ENCODE measurements at places on chromosomes 7 and 10. TPM values are rescaled to one million over a fixed set of nuclear protein-coding genes. Genes with fewer than 3 reads are reported as not detected.

- peak; percentile 29 for DNase-seq
- H3K27ac ChIP-seq = peak overlapping the region; percentile 29
- peaks cover 9% of the 10 kb centered on the region for H3K4me1 ChIP-seq
- no peaks in the 10 kb centered on the region for H3K27me3 ChIP-seq
Observed at GRCh38 chr10:110067960-110068770, 60.4 kb downstream of the ADD3 start.

- H3K4me1 ChIP-seq = no peaks in the 10 kb centered on the region
- no peak overlapping the region for H3K27ac ChIP-seq
- no peaks in the 10 kb centered on the region for H3K27me3 ChIP-seq
- no peak for DNase-seq
Observed at GRCh38 chr10:60456053-60456452, 66.4 kb upstream of the ANK3 start.

GRCh38 chr7:155728116-155728515 is 83.7 kb downstream of the RBM33 start:
- H3K4me3 ChIP-seq = no peak overlapping the region
- no peak overlapping the region for H3K27ac ChIP-seq
- peaks cover 5% of the 10 kb centered on the region for H3K4me1 ChIP-seq

- H3K27me3 ChIP-seq = no peaks in the 10 kb centered on the region
- H3K4me1 ChIP-seq = no peaks in the 10 kb centered on the region
- DNase-seq = no peak
- H3K4me3 ChIP-seq = no peak overlapping the region
- H3K36me3 ChIP-seq = no peaks in the 10 kb centered on the region
Observed at GRCh38 chr10:127262606-127263005, 66.2 kb upstream of the INSYN2A start.

GRCh38 chr10:64036321-64036930 is 515.2 kb downstream of the REEP3 start:
- no peak for DNase-seq
- no peak overlapping the region for H3K4me3 ChIP-seq
- no peaks in the 10 kb centered on the region for H3K27me3 ChIP-seq
- no peak overlapping the region for H3K27ac ChIP-seq
- H3K36me3 ChIP-seq = no peaks in the 10 kb centered on the region

GRCh38 chr7:22712999-22713398 is 14.0 kb upstream of the IL6 start:
- no peak for DNase-seq
- no peak overlapping the region for H3K4me3 ChIP-seq
- no peaks in the 10 kb centered on the region for H3K27me3 ChIP-seq
- H3K27ac ChIP-seq = no peak overlapping the region
- no peaks in the 10 kb centered on the region for H3K4me1 ChIP-seq

- no peaks in the 10 kb centered on the region for H3K36me3 ChIP-seq
- H3K4me1 ChIP-seq = peaks cover 15% of the 10 kb centered on the region
- peak overlapping the region; percentile 79 for H3K27ac ChIP-seq
- H3K4me3 ChIP-seq = peak overlapping the region; percentile 97
- H3K27me3 ChIP-seq = peaks cover 53% of the 10 kb centered on the region
- peak; percentile 74 for DNase-seq
Observed at GRCh38 chr10:22319980-22320558, 830 bp upstream of the BMI1 start.

- peak; percentile 47 for DNase-seq
- H3K27me3 ChIP-seq = no peaks in the 10 kb centered on the region
- H3K4me3 ChIP-seq = no peak overlapping the region
- H3K27ac ChIP-seq = no peak overlapping the region
- no peaks in the 10 kb centered on the region for H3K4me1 ChIP-seq
Observed at GRCh38 chr7:140326116-140326928, 72.0 kb downstream of the SLC37A3 start.

DNA sequence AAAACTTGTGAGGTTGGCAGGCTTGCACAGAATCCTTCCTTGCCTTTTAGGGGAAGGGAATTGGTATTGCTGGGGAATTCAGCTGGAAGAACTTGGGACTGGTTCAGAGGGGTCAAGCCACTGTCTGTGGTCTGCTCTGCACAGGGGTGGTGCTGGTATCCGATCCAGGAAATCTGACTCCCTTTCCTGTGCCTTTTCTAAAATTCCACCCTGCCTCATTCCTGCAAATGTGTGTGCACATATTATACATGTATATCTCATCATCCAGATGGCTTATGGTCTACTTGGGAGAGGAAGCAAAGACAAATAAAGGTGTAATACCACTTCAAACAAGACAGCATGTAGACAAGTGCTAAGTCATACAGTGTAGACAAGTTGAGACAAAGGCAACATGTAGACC is 14.3 kb downstream of the UBTD1 start:
- H3K4me1 ChIP-seq = no peaks in the 10 kb centered on the region
- H3K36me3 ChIP-seq = no peaks in the 10 kb centered on the region
- H3K27me3 ChIP-seq = no peaks in the 10 kb centered on the region
- DNase-seq = no peak
- H3K27ac ChIP-seq = no peak overlapping the region

DNA sequence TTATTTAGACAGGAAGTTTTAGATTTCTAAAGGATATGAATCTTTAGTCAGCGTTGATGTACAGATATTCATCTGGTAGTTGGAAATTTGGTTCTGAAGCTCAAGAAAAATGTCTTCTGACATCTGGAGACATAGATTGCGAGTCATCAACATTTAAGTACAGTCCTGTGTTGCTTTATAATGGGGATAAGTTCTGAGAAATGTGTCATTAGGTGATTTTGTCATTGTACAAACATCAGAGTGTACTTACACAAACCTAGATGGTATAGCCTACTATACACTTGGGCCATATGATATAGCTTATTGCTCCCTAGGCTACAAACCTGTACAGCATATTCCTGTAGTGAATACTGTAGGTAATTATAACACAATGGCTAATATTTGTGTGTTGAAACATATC is 49.6 kb upstream of the UBN2 start:
- no peaks in the 10 kb centered on the region for H3K27me3 ChIP-seq
- H3K4me3 ChIP-seq = no peak overlapping the region
- no peak overlapping the region for H3K27ac ChIP-seq
- DNase-seq = no peak

DNA sequence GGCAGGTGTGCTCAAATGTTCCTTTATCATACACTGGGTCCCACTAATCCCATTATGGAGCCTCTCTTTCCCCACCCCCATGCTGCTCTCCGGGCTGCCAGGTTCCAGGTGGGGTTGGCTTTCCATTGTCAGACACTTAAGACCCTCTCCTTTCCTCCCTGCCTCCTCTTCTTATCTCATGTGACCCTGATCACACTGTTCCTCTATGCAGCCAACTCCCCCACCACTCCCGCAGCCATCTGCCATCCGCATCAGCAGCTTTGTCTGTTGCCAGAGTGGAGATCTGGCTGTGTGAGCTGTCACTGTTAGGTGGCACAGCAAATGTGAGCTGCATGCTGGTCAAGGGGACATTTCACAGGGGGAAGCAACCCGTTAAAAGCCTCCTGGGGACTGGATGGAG is 391.4 kb downstream of the TNS3 start:
- no peak overlapping the region for H3K4me3 ChIP-seq
- H3K27me3 ChIP-seq = no peaks in the 10 kb centered on the region
- H3K27ac ChIP-seq = no peak overlapping the region
- H3K4me1 ChIP-seq = no peaks in the 10 kb centered on the region
- DNase-seq = no peak

- H3K4me3 ChIP-seq = peak overlapping the region; percentile 74
- H3K36me3 ChIP-seq = no peaks in the 10 kb centered on the region
- no peaks in the 10 kb centered on the region for H3K27me3 ChIP-seq
- H3K4me1 ChIP-seq = peaks cover 30% of the 10 kb centered on the region
- DNase-seq = peak; percentile 23
Observed at GRCh38 chr7:130912082-130912861, 178.3 kb upstream of the KLF14 start.

DNA sequence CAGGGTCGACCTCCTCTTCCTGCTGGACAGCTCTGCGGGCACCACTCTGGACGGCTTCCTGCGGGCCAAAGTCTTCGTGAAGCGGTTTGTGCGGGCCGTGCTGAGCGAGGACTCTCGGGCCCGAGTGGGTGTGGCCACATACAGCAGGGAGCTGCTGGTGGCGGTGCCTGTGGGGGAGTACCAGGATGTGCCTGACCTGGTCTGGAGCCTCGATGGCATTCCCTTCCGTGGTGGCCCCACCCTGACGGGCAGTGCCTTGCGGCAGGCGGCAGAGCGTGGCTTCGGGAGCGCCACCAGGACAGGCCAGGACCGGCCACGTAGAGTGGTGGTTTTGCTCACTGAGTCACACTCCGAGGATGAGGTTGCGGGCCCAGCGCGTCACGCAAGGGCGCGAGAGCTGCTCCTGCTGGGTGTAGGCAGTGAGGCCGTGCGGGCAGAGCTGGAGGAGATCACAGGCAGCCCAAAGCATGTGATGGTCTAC is 46.9 kb downstream of the VWA2 start:
- H3K4me3 ChIP-seq = no peak overlapping the region
- no peak for DNase-seq
- H3K27me3 ChIP-seq = no peaks in the 10 kb centered on the region

GRCh38 chr10:68302871-68303270 is 29.0 kb upstream of the HNRNPH3 start:
- no peaks in the 10 kb centered on the region for H3K27me3 ChIP-seq
- no peaks in the 10 kb centered on the region for H3K36me3 ChIP-seq
- no peaks in the 10 kb centered on the region for H3K4me1 ChIP-seq
- no peak overlapping the region for H3K4me3 ChIP-seq

GRCh38 chr7:111172564-111173257 is 81.8 kb downstream of the LRRN3 start:
- H3K27me3 ChIP-seq = no peaks in the 10 kb centered on the region
- H3K4me1 ChIP-seq = no peaks in the 10 kb centered on the region
- H3K27ac ChIP-seq = no peak overlapping the region
- DNase-seq = no peak

GRCh38 chr10:27558612-27559020 is 54.5 kb downstream of the RAB18 start:
- H3K36me3 ChIP-seq = no peaks in the 10 kb centered on the region
- H3K4me1 ChIP-seq = no peaks in the 10 kb centered on the region
- peak; percentile 51 for DNase-seq
- H3K4me3 ChIP-seq = no peak overlapping the region
- H3K27ac ChIP-seq = no peak overlapping the region

DNA sequence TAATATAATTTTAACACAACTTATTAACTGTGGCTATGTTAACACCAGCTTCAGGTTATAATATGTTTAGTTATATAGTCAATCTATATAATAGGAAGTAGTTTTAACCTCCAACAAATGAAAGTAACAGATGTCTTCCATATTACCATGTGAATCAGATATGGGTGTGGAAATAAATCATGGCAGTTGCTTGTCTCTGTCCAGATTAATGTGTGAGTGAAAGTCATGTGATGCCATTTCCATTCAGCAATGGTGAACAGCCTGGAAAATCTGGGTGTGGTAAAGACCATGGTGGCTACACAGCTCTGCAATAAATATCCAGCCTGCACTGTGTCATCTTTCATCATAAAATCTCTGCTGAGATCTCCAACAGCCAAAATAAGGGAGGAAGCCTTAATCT is 27.8 kb downstream of the HEPACAM2 start:
- H3K27ac ChIP-seq = no peak overlapping the region
- H3K27me3 ChIP-seq = peaks cover 2% of the 10 kb centered on the region
- H3K4me3 ChIP-seq = no peak overlapping the region
- no peaks in the 10 kb centered on the region for H3K4me1 ChIP-seq

GRCh38 chr7:116836048-116836447 is 26.3 kb upstream of the CAPZA2 start:
- H3K27ac ChIP-seq = no peak overlapping the region
- no peaks in the 10 kb centered on the region for H3K36me3 ChIP-seq
- no peaks in the 10 kb centered on the region for H3K27me3 ChIP-seq
- H3K4me3 ChIP-seq = no peak overlapping the region

LIPF gene
- 0.14 TPM for total RNA-seq

ZNF394 gene
- 26.1 TPM for total RNA-seq

AOAH gene
- 23.5 TPM for total RNA-seq

ACSL5 gene
- 13.0 TPM for total RNA-seq

HPSE2 gene
- 0.05 TPM for total RNA-seq

OR2A1 gene
- under 0.01 TPM for total RNA-seq
